Activated naive CD4-positive, alpha-beta T cell (primary cell): ENCODE measurements at places on chromosomes 3 and 15.

- DNase-seq: no peak
Measured at GRCh38 chr15:91668370-91668769, 185.1 kb upstream of the SLCO3A1 start.

DNA sequence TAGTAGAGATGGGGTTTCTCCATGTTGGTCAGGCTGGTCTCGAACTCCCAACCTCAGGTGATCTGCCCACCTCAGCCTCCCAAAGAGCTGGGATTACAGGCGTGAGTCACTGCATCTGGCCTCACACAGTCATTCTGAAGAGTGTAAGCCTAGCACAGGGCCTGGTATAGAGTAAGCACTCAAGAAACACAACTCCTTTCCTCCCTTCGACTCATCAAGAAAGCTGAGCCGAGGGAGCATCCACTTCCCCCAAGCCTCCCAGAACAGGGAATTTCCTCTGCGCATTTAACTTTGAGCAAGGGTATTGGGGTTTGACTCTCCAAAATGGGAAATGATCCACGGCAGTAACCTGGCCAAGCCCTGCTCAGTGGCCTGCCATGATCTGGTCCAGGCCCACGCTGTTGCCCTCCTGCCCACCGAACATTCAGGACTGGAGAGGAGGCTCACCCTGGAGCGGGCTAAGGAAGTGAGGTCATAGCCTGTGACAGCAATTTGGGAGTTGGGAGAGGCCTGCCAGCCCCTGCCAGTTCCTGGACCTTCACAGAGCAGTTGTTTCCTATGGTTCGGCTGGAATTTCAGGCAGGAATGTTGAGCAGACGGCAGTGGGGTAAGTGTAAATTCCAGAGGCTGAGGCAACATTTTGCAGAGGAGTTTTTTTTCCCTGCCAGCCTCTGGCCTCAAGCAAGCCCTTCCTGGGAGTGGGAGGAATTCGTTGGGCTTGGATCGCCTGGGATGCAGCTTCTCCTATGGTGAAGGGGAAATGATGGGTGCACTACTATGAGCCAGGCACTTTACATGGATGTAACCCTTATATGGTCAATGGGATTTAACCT lies 21.2 kb upstream of the SMAD3 start:
- no peak for DNase-seq

DNA sequence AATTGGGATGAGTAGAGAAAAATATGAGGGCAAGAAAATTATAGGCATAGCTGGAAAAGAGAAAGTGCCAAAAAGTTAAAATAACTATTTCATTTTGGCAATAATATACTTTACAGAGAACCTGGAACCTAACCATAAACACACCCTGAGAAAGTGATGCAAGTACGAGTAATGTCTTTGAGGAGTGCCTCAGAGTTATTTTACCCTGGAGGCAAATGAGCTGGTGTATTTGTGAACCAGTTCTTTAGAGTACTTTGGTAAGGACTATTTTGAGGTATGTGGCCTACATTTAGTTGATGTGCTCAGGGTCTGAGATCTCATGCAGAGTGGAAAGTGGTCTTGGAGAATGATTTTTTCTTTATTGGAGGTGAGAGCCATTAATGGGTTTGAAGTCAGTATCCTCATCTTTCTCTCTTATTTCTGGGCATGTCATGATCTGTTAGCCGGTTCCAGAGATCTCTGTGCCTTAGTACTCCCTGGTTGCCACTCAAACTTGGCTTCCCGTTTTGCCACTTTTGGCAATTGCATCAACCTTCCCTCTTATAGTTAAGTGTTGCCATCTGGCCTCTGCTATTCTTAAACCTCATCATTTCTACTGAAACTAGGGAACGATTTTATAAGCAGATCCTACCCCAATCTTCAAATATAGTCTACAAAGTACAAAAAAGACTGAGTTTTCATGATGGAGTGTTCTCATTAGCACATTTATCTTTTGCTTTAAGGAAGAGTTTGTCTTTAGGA lies 145.7 kb downstream of the EPHA6 start:
- no peak for DNase-seq

DNA sequence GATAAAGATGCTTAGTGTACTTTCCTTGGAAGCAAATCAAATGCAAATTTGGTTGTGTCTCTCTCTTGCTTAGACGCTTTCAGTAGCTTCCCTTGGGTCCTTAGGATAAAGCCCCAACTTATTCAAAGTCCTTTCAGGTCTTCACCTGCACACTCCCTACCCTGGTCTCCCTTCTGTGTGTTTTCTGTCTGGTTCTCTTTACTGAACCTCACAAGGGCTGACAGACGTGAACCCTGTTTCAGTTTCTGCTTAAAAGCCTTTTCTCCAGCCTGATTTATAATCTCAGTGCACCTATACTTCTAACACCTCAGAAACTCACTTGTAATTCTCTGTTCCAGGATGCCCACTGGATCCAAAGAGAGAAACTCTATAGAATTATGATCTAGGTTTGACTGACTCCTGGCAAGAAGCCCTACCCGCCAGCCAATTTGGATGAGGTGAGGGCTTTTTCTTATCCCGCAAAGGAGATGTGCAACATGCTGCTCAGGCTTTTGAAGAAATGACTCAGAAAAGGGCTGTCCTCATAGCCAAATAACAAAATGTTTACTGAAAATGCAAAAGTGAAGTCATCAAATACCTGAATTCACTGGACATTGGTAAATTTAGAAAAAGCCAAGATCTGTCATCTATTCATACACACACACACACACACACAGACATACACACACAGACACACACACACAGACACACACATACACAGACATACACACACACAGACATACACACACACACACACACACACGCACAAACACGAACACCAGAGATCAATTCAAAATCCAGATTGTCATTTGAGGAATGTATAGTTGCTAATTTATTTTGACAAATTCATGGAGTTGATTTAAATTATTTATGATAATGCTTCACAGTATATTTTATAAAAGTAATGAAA lies 102.4 kb upstream of the EOMES start:
- DNase-seq: no peak

- no peak for DNase-seq
Measured at GRCh38 chr3:77296527-77296926, 256.6 kb downstream of the ROBO2 start.

GRCh38 chr3:59998058-59998457 lies 948.2 kb upstream of the CFAP20DC start:
- DNase-seq: no peak

DNA sequence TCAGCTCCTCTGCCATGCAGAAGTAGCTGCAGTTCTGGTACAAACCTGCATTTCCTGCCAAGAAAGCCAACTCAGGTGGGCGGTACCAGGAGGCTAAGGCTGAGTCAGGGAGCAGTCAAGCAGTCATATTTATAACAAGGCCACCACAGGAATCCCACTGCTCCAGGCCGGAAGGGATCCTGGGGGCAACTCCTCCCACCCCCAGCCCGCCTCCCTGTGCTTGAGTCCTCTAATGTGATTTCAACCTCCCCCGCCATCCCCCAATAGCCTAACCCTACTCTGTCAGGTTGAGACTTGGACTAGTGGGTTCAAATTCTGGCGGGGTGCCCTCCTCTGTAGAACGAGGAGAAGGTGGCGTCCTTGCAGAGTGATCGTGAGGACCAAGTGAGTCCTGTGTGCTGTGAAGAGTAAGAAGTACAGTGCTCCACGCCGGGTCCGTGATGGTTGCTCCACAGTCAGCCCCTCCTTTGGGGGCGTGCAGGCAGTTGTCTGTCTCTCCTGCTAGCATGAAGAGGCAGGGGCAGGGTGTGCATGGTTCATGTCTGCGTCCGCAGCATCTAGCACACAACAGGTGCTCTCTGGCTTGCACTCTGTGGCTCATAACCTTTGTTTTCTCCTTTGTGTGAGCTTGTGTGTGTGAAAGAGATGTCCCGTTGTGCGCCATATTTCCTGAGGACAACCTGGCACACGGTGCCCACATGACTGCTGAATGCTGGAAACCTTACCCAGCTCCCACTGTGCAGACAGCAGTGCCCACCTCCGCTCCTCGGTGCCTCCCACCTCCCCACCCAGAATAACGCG lies 78.3 kb downstream of the SMAD6 start:
- DNase-seq: no peak

- DNase-seq: no peak
Measured at GRCh38 chr3:191476066-191476772, 15.3 kb downstream of the PYDC2 start.

- DNase-seq: no peak
Measured at GRCh38 chr15:54514601-54515000, 536.4 kb downstream of the UNC13C start.

DNA sequence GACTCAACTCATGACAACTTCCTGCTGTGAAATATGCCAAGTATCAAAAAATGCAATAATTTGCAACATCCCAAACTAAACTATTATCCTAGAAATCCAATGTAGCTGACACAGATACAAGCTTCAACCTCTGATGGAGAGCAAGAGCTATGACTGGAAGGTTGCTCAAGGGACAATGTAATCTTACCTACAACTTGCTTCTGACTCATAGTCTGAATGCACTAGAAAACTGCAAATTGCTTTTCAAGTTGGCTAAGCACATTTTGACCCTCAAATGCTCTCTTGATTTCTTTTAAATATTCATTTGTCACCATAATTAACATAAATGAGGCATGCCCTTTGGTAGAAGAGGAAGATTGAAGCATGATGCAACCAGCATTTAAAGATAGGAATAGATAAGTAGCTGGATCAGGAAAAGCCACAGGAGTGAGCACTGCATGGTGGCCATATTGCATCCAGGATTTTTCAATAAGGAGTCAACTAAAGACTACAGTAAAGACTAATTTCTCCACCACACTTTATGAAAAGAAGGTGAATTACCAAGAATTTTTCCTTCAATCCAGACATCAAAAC lies 630.8 kb upstream of the GBE1 start:
- DNase-seq: no peak

DNA sequence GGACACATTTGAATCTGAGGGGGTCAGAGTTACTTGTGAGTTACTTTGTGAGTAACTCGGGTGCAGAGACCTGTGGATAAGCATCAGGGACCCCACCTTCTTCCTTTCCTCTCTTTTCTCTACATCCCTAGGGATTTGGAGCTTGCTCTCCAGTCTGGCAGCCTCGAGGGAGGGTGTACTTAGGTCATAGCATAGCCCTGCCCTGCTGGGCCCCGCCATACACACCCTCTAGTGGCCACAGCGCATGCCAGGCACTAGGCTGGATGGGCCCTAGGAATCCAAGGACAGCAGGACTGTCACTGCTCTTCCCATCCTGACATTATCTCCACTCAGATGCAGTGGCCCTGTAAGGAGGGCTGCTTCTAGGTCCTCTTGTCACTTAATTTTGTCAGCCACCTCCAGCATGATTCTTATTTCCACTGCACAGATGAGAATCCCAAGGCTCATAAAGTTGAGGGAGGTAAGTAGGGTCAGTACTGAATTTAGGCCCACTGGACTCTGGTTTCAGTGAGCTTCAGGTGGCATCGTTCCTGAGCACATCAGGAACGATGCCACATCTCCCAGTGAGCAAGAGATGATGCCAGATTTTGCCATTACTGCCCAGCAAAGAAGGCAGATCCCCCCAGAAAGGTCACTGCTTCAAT lies 3.6 kb upstream of the SMAD6 start:
- DNase-seq: no peak

DNA sequence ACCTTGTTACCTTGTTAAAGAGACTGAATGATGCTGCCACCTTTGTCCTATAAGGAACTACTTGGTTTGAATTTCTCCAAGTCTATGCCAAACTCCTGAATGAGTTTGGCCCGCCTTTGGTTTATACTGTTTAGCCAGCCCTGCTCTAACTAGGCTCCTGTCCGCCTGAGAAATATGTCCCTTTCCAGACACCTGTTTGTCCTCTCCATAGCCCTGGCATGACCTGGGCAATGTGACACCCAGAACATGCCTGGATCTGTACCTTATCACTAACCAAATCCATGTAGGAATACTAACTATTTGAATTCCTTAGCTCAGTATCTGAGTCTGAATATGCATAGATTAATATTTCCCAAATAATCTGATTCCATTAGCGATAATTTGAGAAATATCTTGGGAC lies 24.4 kb upstream of the TMC3 start:
- DNase-seq: no peak

- no peak for DNase-seq
Measured at GRCh38 chr3:141523615-141524375, 37.0 kb downstream of the RASA2 start.

DNA sequence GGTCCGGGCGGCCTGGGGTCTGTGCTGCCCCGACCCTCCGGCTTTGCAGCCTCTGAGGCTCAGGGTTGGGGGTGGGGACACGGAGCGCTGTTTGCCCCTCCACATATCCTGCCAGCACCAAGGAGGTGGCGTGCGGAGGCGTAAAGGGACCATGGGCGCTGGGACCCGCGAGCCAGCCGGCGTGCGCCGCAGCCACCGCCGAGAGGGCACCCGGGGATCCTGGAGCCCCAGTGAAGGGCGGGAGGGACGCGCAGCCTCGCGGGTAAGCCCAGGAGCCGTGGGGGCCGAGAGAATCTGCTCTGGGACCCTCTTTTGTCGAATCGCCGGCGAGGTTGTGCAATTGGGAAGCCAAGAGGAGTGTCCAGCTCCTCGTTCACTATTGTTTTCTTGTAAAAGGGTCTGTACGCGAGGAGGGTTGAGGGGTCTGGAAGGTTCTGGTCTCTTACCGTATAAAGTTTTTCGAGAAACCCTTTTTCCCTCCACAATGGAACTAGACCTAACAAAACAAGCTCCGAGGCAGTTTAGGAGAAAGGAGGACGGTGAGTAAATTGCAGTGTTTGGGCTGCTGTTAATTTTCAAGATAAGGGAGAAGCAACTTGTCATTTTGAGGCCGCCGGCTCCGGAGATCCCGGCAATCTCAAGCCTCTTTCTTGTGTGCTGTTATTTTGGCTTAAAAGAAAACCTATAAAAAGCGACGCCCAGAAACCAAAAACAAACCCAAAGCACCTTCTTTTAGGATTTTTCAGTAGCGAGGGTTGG lies 29.9 kb upstream of the ST3GAL6 start:
- DNase-seq: no peak

DNA sequence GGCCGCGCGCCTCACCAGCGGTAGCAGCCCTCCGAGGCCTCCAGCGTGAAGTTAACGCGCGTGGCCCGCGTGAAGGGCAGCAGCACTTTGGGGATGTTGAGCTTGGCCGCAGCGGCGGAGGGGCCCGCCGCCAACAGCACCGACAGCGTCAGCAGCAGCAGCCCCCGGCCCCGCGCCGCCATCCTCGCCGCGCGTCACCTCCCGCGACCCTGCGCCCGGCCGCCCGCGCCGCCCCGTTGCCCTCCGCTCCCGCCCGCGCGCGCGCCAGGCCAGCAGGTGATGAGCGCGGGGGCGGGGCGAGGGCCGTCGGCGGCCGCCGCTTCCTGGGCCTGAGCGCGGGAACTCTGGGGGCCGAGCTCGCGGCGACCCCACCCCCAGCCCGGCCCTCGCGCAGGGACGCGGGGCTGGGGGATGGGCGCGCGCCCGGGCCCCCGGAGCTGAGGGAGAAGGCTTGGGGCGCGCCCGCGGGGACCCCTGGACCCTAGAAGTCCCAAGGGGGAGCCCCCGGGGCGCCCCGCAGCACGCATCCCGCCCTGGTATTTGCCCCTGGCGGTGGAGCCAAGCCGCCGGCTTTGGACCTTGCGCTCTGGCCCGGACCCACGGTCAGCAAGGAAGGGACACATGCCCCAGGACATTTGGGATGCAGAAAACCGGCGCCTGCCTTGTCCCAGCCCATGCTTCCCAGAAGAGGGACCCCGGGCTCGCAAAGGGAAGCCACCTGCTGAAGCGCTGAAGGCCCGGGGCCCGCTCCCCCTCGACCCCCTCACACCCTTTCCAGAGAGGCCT lies at the start of gene NUP210:
Gene NUP210 (minus strand): TSS at position 278 of the 786 bp plus-strand sequence. CDS start 96 bp downstream, at position 182.
- no peak for DNase-seq
